ENCODE measurements at places on chromosomes 2 and 18.
A peak's percentile ranks its signal among the peaks of the same experiment; 100 is the strongest.

GRCh38 chr2:136019306-136019705 is 33.9 kb upstream of the DARS1 start:
- DNase-seq: no peak

GRCh38 chr2:112597537-112598322 is 13.3 kb downstream of the CHCHD5 start:
- DNase-seq: no peak

- no peak for DNase-seq
These were observed 27.6 kb downstream of the AAK1 start for GRCh38 chr2:69615969-69616368.

DNA sequence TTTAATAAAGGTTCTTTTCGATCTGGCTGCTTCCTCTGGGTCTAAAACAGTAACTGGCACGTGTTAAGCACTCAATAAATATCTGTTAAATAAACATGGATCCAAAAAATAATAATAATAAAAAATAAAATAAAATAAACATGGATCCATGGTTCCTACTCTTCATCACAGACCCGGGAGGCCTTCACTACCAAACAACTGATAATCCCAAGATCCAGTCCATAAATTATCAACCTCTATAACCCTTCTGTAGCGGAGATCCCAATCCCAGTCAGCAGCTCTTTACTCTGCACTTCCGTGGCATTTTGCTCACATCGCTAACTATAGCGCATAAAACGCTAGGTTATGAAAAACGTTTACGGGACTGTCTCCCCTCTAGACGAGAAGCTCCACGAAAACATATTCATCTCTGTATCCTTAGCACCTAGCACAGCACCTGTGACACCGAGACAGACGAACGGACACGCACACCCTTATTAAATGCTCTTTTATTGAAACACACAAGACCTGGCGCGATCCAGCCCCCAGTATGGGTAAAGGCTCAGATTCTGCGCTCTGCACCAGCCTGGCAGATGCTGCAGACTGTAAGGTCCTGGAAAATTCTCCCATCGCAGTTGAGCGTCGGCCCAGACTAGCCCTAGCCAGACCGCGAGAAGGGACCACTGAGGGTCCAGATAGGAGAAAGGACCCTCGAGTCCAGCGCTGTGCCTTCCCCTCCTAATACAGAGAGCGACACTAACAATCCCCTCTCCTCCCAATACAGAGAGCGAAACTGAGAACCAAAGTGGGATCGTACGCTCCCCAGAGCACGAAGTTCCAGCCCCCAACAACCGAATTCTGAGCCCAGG is 770 bp downstream of the NBAS start:
- DNase-seq: peak; percentile 47

DNA sequence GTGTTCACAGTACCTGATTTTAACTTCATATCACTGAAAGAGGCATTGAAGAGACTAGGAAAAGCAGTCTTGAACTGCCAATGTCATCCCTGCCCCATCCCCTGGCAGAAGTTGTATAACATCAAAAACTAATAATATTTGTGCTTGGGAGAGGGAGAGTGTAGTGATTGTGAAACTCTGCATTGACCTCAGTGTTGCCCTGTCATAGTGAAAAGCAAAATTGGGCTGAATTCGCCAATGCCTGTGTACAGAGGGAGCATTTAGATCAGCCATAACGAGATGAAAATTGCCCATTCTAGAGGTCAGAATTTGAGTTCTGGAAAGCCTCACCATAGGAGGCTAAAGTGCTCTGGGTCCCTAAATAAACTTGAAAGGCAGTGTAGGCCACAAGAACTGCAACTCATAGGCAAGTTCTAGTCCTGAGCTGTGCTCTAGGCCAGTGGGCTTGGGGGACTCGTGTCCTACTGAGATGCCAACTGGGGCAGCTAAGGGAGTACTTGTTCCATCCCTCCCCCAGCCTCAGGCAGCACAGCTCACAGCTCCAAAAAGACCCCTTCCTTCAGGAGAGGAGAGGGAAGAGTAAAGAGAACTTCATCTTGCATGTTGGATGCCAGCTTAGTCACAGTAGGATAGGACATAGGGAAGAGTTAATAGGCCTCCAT is 855.6 kb downstream of the TSN start:
- no peak for DNase-seq

- DNase-seq: no peak
These were observed 40.5 kb upstream of the SALL3 start for GRCh38 chr18:78939105-78939504.

DNA sequence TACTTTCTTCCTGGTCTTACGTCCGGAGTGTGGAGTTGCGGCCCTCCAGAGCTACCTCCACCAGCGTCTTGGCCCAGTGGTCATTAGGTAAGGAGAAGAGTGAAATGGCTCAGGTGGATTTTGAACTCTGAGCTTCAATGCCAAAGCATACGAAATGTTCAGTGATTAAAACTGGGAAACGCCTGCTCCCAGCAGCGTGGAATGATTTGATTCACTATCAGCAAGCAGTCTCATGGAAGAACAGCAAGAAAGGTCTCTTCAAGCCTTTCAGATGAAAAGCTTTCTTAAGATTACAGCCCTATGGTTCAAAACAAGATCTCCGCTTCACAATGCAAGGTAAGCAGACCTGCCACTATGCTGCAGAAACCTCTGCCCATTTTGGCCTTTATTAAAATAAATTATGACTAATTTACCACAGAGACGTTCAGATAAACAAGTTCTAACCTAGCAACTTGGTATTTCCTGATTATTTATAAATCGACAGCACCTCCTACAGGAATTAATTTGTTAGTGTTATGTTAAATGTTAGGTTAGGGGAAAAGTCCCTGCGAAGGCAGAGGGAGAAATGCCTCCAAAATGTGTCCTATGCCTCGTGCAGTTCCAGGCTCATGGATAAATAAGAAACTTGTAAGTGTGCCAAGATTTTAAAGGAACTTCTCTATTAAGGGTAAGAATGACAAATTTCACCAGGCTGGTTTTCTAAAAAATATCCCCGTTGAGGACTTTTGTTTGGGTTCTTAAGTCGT is 10.1 kb downstream of the SP9 start:
- peak; percentile 71 for DNase-seq

- peak; percentile 1 for DNase-seq
These were observed 227.4 kb upstream of the CDH7 start for GRCh38 chr18:65523461-65523860.

DNA sequence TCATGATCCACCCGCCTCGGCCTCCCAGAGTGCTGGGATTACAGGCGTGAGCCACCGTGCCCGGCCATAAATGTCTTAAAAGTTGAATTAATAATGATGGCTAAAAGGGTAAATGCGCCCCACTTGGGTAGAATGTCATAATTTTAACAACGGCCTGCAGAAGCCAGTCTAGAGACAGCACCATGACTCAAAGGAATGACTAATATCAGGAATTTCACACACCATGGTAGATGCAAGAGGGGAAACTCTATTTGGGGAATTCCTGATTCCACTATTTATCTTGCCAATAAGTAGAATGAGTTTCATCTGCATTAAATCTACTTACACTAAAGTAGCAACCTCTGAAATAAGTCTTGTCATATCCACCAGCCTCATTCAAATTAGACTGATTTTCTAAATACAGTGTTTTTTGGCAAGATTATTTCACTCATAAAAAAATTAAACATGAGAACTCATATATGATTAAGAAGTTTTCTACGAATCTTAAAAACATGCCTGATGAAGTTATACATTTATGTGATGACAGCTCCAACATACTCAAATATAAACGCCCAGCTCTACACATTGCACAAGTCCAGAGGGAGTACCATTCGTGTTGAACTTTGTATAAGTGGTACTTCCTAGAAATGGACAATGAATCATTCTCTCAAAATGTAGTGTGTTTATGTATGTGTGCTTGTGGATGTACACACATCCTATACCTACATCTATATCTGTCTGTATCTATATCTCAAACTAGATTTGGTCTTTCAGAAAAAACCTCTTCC is 309.7 kb downstream of the IRS1 start:
- DNase-seq: no peak

GRCh38 chr2:169734169-169734847 is 676 bp downstream of the KLHL23 start:
- DNase-seq: peak; percentile 17

Data from HT-29 (cell line).